Trophoblast cell (in vitro differentiated cells and primary cell): ENCODE measurements at places on chromosomes 16 and 17.

DNA sequence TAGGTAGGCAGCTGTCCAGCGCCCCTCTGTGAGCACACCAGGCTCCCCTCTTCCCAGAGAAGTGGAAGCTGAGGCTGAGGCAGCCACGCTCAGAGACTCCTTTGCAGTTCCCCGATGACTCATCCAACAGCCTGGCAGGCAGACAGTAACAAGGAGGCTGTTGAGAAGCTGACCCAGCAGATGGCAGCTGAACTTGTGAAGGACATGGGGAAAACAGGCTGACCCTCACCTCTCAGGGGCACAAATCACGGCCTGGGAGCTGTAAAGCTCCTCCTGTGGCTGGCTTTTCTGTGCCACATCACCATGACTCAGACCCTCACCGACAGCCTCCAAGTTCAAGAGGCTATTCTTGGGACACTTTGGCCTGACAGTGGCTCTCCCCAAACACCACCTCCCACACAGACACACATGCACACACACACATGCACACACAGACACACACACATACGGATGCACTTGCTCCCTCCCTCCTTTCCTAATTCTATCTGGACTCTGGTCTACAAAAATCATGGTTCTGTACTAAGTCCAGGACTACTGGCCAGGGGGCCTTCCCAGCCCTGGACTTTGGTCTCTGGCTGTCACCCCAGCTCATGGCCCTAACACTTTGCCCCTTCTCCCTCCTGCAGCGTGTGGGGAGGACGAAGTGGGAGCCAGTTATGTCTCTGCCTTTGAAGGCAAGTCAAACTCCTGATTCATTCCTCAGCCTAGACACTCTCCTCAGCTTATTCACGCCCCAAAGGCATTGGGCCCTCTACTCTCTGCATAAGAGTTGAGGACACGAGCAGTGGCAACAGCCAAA lies 23.2 kb downstream of the MAP3K14 start:
- peak; percentile 57 for DNase-seq

DNA sequence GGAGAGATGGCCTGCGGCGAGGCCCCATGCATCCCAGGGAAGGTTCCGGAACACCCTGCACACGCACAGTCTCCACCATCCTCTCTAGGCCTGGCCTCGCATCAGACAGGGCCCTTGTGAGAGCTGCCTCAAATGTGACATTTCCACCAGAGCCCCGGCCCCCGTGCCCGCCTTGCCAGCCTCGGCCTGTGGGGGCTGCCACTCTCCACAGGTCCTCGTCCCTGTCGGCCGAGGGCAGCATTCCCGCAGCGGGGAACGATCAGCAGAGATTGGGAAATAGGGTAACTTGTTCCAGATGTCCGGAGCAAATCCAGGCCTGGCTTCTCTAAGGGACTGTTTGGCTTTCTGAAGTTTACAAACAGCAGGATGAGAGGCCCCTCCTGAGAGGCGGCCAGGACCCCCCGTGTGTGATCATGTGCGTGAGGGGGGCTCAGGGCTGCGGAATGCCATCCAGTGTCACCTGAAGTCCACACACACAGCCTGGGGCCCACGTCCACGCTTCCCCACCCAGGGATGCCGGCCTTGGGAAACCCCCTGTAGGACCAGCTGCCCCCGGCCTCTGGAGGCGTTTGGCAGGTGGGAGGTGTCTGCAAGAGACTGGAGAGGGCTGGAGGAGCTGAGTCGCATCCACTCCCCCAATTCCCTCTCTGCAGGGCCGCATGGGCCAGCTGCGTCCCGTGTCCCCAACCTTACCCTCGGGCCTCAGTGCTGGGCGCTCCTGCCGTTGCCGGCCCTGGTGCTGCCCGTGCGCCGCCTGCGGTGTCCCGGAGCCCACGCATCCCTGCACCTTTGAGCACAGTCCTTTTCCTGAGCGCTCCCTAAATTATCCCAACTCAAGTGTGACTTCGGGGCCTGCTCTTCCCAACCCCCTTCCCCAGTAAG lies 70.4 kb downstream of the ZDHHC7 start:
- no peak for DNase-seq

GRCh38 chr17:7307686-7308624 lies 527 bp downstream of the EIF5A start:
- DNase-seq: peak; percentile 33

DNA sequence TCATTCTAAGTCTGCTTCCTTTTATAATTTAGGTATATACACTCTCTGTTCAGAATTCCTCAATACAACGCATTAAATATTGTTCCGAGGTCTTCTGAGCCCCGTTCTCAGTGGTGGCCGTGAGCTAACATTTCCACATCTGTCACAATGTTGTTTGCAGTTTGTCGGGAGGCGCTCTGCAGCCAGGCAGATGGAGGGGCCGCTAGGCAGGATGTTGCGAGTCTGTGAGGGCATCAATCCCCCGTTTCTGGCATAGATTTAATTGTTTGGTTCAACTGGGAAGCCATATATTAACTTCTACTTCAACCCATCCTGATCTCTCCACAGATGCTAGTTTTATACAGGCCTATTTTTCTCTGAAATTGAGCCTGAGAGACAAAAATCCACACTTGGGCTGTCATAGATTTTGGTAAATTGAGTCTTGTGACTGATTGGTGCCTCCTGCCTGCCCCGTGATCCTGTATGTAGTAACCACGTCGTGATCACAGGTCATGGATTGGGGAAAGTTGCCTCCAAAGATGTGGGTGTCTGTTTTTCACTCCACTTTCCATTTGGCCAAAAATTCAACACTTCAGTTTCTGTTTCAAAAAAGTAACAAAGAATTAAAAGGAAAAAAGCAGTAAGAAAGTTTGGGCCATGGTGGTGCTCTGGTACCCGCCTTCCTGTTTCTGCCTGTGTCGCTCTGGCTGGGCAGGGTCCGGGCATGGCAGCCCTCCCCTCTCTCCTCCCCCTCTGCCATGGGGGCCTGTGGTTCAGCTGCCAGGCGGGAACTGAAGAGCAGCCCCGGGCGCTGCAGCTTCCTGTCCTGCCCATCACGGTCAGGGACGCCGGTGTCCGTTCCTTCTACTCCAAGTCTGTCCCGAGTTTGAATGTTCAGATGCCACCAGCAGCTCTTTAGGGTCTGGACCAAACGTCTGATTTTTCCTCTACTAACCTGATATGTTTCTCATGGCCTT lies 41.5 kb downstream of the RPTOR start:
- DNase-seq: no peak

- DNase-seq: peak; percentile 86
Measured at GRCh38 chr17:67297454-67297960, 52.5 kb upstream of the HELZ start.

GRCh38 chr17:50272711-50273653 lies 1.3 kb upstream of the TMEM92 start:
- DNase-seq: peak; percentile 50

DNA sequence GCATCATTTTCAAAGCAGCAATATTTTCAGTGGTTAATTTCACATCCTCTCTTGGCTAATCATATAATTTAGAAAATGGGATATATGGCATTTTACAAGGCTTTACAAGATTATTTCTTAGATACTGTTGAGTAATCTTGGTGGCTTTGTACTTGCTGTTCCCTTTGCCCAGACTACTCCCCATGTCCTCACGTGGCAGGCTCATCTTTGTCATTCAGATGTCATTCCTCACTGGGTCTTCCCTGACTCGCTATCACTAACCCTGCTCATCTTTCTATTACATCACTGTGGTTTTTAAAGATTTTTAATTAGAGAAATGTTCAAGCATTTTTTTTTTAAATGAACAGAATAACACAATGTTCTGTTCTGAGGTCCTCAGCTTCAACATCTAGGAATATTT lies 240.0 kb upstream of the IRX5 start:
- no peak for DNase-seq

DNA sequence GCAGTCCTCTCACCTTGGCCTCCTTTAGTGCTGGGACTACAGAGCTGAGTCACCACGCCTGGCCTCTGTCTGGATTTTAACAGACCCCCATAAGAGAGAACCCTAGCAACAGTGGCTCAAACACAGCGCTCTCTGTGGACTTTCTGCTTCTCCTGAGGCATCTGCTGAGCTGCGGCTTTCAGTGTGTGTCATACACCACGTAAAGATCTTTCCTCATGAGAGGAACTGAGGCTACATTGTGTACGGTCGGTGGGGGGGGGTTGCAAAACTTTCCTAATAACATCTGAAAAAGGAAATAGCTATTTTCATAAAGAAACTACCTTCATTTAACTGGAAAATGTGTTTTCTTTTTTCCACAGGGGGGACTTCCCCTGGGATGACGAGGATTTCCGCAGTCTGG lies 32.9 kb downstream of the DEF8 start:
- no peak for DNase-seq

DNA sequence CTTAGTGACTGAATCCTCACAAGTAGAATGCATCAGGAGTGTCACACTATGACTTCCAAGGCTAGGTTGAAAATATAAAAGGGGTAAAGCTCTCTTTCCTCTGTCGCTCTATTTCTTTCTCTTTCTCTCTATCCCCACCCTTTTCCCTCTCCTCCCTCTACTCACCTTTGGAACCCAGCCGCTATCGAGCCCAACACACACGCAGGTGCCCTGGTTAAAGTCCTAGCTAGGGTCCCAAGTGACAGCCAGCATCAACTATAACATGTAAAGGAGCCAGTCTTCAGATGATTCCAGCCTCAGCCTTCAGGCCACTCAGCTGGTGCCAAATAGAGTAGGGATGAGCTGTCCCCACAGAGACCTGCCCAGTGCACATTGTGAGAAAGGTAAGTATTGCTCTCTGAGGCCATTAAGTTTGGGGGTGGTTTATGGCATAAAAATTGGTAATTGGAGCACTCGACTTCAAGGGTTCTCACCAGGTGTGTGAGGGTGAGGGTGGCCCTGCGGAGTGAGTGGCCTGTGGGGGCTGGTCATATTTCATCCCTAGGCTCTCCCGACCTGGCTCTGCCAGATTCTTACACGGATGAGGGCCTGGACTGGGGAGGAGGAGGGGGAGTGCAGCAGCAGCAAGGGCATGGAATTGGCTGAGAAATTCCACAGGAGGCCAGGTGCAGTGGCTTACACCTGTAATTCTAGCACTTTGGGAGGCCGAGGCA lies 14.9 kb upstream of the C16orf54 start:
- peak; percentile 25 for DNase-seq

GRCh38 chr17:42341568-42341967 lies 46.7 kb downstream of the STAT3 start:
- no peak for DNase-seq

GRCh38 chr17:32269377-32269776 lies 3.7 kb downstream of the RHBDL3 start:
- no peak for DNase-seq

DNA sequence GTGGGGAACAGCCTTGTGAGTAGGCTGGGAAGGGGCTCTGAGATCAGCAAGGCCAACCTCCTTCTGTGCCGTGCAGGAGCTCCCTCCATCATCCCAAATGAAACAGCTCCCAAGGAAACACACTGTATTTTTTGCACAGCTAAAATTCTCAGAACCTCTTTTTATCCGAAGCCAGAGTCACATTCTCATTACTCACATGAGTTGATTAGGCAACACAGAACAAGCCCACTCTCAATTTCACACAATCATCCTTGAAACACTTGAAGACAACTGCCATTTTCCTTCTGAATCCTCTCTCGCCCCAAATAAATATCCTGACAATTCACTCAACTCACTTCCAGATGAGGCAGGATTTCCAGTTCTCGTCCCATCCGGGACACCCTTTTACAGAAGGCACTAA lies 66.1 kb downstream of the MYO18A start:
- DNase-seq: no peak

DNA sequence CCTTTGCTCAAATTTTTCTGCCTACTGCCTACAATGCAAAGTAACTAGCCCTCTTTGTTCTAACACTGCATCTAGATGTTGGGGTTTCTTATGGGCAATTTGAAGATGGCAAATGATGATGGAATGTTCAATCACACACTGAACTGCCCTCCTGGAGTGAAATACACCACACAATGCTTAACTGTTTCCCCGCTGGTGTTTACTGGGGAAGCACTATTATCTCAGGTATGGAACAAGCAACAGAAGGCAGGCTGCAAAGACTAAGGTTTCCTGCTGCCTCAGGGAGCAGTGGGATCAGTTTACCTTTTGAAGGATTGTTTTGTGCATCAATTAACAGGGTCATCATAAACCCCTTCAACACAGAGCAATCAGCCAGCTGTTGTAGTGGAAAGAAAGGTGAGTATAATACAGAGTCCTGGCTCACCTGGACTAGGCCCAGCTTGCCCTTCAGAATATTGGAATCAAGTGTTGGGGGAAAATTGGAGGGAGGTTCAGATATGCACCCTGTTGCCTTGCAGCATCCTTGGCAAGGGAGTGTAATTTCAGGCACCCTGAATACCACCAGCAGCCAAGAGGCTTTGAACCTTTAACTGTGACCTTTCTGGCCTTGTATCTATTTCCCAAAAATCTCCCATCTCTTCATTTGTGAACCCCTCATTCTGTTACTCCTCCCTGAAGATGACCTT lies 105.4 kb upstream of the CDH11 start:
- DNase-seq: no peak

DNA sequence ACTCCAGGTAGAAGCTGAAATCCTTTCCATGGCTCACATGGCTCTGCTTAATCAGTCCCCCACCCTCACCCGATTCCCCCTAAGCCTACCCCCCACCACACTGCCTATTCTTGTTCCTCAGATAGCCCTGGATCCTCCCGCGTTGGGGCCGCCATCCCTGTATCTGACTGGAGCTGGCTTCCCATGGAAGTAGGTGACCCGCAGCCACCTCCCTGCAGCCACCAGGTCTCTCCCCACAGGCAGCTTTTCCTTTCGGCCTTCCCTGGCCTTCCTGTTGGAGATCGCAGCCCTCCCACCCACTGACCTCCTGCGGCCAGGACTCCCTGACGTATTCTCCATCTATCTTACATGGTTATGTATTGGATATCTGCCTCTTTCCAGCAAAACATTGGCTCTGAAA lies 82.3 kb upstream of the MED9 start:
- no peak for DNase-seq

DNA sequence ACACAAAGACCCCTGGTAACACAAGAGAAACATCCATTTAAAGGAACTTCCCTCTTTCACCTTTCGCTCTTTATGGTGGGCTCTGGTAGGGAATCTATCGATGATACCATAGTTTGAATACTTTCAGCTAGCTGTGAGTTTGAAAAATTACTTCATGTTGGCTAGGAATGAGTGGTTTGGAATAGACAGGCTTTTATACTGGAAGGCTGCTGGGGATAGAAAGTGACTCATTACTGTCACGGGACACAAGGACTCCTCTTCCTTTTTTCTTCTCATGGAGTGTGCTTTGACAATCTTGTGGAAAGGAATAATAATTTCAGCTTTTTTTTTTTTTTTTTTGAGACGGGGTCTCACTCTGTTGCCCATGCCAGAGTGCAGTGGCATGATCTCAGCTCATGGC lies 76.9 kb downstream of the CYB561 start:
- DNase-seq: peak; percentile 61

DNA sequence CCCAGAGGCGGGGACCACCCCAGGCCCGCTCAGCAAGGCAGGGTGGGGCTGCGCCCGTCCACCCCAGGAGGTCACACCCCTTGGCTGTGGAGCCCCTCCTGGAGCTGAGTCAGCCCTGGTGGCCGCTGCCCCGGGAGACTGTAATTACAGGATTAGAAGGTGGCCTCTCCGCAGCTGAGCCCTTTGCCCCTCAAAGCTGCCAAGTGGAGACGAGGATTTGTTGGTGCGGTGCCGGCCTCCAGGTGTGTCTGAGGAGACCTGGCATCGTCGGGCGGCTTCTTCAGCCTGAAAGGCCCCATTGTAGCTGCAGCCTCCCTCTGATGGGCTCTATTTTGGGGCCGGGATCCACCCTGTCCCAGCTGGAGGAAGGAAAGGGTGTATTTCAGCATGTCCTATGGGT lies 22.7 kb upstream of the SPNS2 start:
- no peak for DNase-seq

GRCh38 chr16:67995423-67995822 lies 3.9 kb downstream of the DPEP2 start:
- no peak for DNase-seq
